Activated CD8-positive, alpha-beta T cell treated with anti-CD3 and anti-CD28 coated beads, Interleukin-2, amount 10 ng/mL, durations not matched to agents 7 days and 5 days (primary cell): ENCODE measurements at places on chromosomes 3 and 15. TPM values are rescaled to one million over a fixed set of nuclear protein-coding genes. Genes with fewer than 3 reads are reported as not detected.

DNA sequence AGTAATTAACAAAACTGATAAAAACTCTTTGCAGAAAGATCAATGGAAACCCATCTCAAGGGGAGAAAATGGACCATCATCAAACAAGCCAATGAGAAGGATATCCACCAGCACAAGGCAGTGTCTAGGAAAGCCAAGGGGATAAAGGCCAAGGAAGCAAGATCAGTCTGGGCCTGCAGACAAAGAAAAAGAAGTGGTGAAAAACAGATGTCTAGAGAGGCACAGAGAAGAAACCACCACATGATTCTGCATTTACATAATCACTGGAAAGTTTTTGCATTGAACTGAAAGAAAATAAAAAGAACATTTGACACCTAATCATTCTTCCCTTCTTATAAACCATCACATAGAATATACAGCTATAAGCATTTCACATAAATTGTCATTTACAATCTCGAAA is 23.0 kb upstream of the VPS39 start:
- H3K36me3 ChIP-seq, result peaks cover 22% of the 10 kb centered on the region
- no peaks in the 10 kb centered on the region for H3K27me3 ChIP-seq
- DNase-seq, result no peak
- H3K4me3 ChIP-seq, result no peak overlapping the region

The HTR3E gene
- total RNA-seq, result not detected

The SHF gene
- 1.3 TPM for total RNA-seq

GRCh38 chr3:122055215-122055614 is at the start of gene CD86:
TSS of gene CD86 (plus strand) at chr3:122055362. CDS start at chr3:122055490, 128 bp downstream.
- no peaks in the 10 kb centered on the region for H3K36me3 ChIP-seq
- DNase-seq, result no peak
- peaks cover 40% of the 10 kb centered on the region for H3K27me3 ChIP-seq

DNA sequence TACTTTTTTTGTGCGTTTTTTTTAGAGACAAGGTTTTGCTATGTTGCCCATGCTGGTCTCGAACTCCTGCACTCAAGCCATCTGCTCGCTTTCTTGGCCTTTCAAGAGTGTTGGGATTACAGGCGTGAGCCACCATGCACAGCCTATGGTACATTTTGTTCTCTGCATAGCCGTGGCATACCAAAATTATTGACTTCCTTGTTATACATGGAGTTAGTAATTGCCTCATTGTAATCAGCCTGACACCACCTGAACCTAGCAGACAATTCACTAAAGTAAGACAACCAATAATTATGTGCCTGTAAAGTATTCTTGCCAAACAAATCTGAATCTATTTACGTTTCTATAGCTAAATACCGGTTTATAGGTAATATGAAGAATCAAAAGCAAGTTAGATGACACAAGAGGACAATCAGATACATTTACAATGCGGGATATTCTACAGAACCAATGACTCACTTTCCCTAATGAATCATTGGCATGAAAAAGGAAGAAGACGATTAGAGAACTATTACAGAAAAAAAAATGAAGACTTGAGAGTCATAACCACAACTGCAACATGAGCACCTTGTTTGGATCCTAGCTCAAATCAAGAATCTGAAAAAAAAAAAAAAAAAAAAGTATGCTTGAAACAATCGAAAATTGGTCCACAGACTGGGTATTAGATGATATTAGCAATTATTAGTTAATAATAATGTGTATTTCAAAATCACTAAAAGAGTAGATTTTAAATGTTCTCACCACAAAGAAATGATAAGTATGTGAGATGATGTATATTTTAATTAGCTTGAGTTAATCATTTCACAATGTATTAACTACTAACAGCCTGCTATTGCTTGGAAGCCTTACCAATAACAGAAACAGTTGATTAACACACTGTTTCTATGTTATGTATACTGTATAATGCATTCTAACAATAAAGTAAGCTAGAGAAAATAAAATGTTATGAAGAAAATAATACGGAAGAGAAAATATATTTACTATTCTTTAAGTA is 7.1 kb downstream of the GUCA1C start:
- H3K4me1 ChIP-seq, result no peaks in the 10 kb centered on the region
- H3K27me3 ChIP-seq, result peaks cover 9% of the 10 kb centered on the region
- DNase-seq, result no peak
- H3K4me3 ChIP-seq, result no peak overlapping the region
- no peak overlapping the region for H3K27ac ChIP-seq

The ASB14 gene
- not detected for total RNA-seq

DNA sequence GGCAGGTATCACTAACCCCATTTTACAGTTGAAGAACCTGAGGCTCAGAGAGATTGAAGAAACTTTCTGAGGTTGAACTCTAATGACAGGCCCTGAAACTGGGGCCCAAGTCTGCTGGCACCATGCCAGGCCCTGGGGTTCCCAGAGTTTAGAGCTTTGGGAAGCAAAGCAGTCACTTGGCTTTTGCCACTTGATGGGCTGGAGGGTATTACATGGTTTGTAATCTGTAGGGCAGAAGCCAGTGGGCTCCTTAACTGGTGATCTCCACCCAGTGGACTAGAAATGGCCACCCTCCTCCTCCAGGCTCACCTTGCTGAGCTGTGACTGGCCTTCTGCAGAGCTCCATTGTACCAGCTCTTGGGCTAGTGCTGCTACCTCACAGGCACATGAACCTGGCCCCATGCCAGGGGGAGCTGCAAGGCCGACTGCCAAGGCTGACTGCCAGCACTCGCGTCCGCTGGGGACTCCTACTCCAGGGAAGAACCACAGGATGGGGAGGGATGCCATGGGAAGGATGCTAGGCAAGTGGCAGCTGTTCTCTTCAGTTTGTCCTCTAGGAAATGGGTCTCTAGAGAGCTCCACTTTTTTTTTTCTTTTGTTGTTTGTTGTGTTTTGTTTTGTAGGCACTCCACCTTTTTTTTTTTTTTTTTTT is 104.8 kb downstream of the ETFA start:
- no peak for DNase-seq
- H3K4me1 ChIP-seq, result no peaks in the 10 kb centered on the region
- H3K27ac ChIP-seq, result no peak overlapping the region
- no peak overlapping the region for H3K4me3 ChIP-seq

DNA sequence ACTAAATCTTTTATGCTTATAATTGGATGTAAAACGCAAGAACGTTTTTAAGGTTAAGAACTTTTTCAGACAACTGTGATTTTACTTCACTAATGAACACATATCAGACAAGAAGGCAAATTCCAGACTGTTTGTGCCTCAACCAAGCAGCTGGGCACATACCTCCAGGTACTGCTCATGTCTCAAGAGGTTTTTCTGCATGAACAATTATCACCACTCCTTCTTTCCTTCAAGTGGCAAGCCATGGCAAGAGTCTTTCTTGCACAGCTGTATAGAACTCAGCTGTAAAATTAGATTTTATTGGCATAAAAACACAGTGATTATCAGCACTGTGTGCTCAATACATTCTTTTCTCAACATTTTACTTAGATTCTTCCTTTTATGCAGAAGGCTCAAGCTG is 64.3 kb downstream of the FNDC3B start:
- no peak for DNase-seq
- no peak overlapping the region for H3K4me3 ChIP-seq
- H3K36me3 ChIP-seq, result peaks cover 13% of the 10 kb centered on the region
- peaks cover 2% of the 10 kb centered on the region for H3K27me3 ChIP-seq

DNA sequence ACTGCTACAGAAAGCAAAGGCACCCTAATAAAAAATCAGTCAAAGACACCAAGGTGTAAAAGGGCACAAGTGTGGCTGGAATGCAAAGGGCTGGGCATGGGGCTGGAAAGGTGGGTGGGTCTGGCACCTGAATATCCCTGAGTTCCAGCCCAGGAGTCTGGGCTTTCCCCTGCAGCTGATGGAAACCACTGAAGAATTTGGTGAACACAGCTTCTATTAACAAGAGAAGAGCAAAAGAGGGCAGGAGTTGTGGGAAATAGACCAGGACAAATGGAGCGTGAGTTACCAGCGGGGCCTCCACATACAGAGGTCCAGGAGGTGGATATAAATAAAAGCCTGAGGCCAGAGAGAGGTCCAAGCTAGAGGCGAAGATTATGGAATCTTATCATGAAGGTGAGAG is 45.1 kb upstream of the TPM1 start:
- no peak overlapping the region for H3K27ac ChIP-seq
- DNase-seq, result no peak
- H3K27me3 ChIP-seq, result peaks cover 13% of the 10 kb centered on the region
- no peak overlapping the region for H3K4me3 ChIP-seq
- no peaks in the 10 kb centered on the region for H3K36me3 ChIP-seq

GRCh38 chr3:8555113-8555661 is 53.6 kb downstream of the LMCD1 start:
- H3K27me3 ChIP-seq, result no peaks in the 10 kb centered on the region
- H3K27ac ChIP-seq, result no peak overlapping the region
- no peaks in the 10 kb centered on the region for H3K4me1 ChIP-seq
- no peaks in the 10 kb centered on the region for H3K36me3 ChIP-seq

The MBNL1 gene
- total RNA-seq, result 504 TPM

The ARIH2 gene
- total RNA-seq, result 102 TPM

The HGD gene
- total RNA-seq, result 0.29 TPM

GRCh38 chr3:124243177-124243859 is 251.4 kb upstream of the ROPN1 start:
- H3K4me3 ChIP-seq, result no peak overlapping the region
- peaks cover 7% of the 10 kb centered on the region for H3K27me3 ChIP-seq
- no peaks in the 10 kb centered on the region for H3K36me3 ChIP-seq

GRCh38 chr3:125582707-125583106 is 12.6 kb downstream of the OSBPL11 start:
- H3K27me3 ChIP-seq, result no peaks in the 10 kb centered on the region
- no peak for DNase-seq
- peaks cover 14% of the 10 kb centered on the region for H3K36me3 ChIP-seq

The OR5K2 gene
- total RNA-seq, result not detected

DNA sequence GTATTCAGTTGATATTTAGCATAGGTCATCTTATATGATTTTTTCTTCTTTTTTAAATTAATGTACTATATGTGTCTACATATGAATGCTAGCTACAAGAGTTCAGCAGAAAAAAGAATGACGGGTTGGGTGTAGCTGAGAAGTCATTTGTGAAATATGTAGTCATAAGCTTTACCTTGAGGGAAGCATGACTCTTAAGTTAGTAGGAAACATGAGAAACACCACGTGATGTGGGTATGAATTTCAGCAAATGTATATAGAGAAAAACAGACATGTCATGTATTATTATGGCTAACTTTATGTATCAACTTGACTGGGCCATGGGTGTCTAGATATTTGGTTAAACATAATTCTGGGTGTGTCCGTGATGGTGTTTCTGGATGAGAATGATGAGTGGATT is 125.0 kb downstream of the RAP2B start:
- no peaks in the 10 kb centered on the region for H3K27me3 ChIP-seq
- peaks cover 46% of the 10 kb centered on the region for H3K4me1 ChIP-seq
- no peak overlapping the region for H3K27ac ChIP-seq
- DNase-seq, result no peak
- peaks cover 3% of the 10 kb centered on the region for H3K36me3 ChIP-seq

DNA sequence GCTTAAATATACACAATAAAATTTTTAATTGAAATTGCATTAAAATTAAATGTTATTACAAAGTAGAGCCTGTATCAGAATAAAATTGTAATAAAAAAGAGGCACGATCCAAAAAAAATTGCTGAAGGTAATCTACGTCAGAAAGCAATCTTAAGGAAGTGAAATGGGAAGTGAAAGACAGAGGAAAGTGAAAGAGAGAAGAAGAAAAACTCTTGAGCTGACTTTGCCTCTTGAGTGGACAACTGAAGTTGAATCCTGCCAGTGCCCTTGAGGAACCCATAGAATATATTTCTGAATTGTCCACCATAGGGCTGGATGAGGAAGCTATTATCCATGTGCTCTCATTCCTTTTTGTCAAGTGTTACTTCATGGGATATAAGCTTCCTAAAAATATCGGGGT is 285.1 kb upstream of the STAC start:
- no peaks in the 10 kb centered on the region for H3K27me3 ChIP-seq
- DNase-seq, result no peak
- H3K36me3 ChIP-seq, result no peaks in the 10 kb centered on the region

The ZPLD1 gene
- not detected for total RNA-seq

- no peaks in the 10 kb centered on the region for H3K27me3 ChIP-seq
- peaks cover 5% of the 10 kb centered on the region for H3K4me1 ChIP-seq
- no peak overlapping the region for H3K4me3 ChIP-seq
- H3K27ac ChIP-seq, result no peak overlapping the region
- no peak for DNase-seq
Measured at GRCh38 chr3:171160325-171160724, 133.8 kb upstream of the SLC2A2 start.

- no peak overlapping the region for H3K4me3 ChIP-seq
- DNase-seq, result peak; percentile 32
- H3K27me3 ChIP-seq, result peaks cover 31% of the 10 kb centered on the region
Measured at GRCh38 chr3:14847613-14848541, 29.1 kb downstream of the FGD5 start.

The PLOD2 gene
- total RNA-seq, result 0.40 TPM

The ADAMTS7 gene
- not detected for total RNA-seq

The PRICKLE2 gene
- not detected for total RNA-seq

DNA sequence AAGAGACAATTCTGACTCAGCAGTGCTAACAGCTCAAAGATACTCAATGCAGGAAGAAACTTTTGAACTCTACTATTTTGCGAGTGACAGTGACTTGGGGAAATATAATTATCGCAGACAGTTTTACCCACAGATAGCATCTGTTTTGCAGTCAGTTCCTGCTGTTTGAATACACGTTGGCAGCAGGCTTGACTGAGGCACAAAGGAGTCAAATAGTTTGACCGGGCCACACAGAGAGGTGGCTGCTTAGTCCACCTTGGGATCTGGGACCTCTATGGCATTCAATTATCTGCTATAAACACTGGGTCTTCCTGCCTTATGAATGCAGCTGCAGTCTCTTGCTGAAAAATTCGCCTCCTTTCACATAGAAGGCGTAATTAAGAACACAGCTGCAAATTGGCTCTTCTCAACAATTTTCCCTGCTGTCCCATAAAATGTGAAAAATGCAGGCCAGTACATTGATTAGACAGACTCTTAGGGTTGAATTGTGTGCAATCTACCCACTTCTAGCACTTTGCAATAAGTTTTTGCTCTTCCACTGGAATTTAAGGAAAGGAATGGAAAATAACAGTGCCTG is 56.5 kb downstream of the OTOL1 start:
- no peaks in the 10 kb centered on the region for H3K36me3 ChIP-seq
- no peak for DNase-seq
- H3K4me1 ChIP-seq, result no peaks in the 10 kb centered on the region
- H3K27ac ChIP-seq, result no peak overlapping the region
- no peaks in the 10 kb centered on the region for H3K27me3 ChIP-seq

The NPTN gene
- 31.4 TPM for total RNA-seq

DNA sequence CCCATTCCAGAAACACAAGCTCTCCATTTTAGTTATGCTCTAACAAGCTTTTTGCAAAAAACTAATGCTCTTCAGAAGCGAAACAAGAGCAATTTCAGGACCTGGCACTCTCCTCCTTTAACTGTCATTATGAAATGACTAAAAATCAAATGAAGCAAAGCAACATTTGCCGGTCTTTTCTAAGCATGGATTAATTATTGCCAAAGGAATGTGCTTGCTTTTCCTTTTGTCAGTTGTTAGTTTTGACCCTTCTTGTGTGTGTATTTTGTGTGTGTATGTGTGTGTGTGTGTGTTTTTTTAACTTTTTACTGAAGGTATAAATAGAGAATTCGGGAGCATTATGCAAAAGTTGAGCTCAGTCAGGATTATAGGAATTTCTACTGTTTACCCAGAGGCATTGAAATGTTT is 509.1 kb downstream of the TUSC7 start:
- no peak overlapping the region for H3K4me3 ChIP-seq
- no peaks in the 10 kb centered on the region for H3K27me3 ChIP-seq
- H3K36me3 ChIP-seq, result no peaks in the 10 kb centered on the region
- H3K27ac ChIP-seq, result no peak overlapping the region
- no peak for DNase-seq
- no peaks in the 10 kb centered on the region for H3K4me1 ChIP-seq

- H3K27me3 ChIP-seq, result peaks cover 19% of the 10 kb centered on the region
- no peak for DNase-seq
- no peak overlapping the region for H3K4me3 ChIP-seq
- no peaks in the 10 kb centered on the region for H3K4me1 ChIP-seq
- no peak overlapping the region for H3K27ac ChIP-seq
Measured at GRCh38 chr15:91790836-91791235, 62.7 kb upstream of the SLCO3A1 start.
